ENCODE measurements at places on chromosomes 2 and 18. TPM values are rescaled to one million over a fixed set of nuclear protein-coding genes. Genes with fewer than 3 reads are reported as not detected.

GRCh38 chr18:29749704-29750103, 1292.8 kb downstream of the DSC3 start:
- no peak overlapping the region for H3K4me3 ChIP-seq
- no peaks in the 10 kb centered on the region for H3K36me3 ChIP-seq
- no peaks in the 10 kb centered on the region for H3K4me1 ChIP-seq
- H3K27me3 ChIP-seq, result no peaks in the 10 kb centered on the region

GRCh38 chr18:26818461-26818860, 47.0 kb downstream of the AQP4 start:
- H3K36me3 ChIP-seq, result no peaks in the 10 kb centered on the region
- no peak overlapping the region for H3K27ac ChIP-seq
- no peaks in the 10 kb centered on the region for H3K27me3 ChIP-seq
- no peaks in the 10 kb centered on the region for H3K4me1 ChIP-seq
- DNase-seq, result no peak

DNA sequence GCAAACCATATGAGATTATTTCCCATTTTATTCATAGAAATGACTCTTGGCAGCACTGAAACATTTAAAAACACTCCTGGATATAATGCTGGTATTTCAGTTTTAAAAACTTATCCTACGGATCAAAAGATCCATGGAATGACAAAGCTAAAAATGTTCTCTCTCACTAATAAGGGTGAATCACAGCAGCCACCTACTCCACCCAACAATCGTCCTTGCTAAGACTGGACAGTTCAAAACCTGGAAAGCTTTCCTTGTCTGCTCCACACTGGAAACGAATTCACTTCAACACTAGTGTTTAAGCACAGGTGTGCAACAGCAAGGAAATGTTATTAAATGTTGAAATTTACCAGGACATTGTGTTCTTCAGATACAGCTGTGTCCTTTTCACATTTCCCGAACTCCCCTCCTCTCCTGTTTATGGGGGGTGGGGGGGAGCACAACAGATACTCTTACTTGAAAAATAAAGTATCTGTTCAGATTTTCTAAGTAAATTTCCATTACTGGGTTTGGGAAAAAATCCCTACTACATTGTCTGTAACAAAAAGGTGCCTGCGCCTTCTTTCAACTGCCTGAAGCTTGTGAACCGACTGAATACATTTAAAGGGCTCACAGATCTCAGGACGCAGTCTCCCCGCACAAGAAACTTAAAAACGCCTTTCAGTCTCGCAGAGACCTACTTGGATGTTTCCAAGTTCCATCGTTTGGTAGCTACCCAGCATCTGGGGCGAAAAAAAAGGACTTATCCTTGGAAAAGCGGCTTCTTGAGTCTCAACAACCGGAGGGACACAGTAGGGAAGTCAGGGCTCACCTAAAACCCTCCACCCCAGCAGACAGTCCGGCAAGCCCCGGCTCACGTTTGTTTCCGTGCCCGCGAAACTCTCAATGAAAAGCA, 1.3 kb downstream of the YWHAQ start:
- peaks cover 38% of the 10 kb centered on the region for H3K4me1 ChIP-seq
- peak overlapping the region; percentile 87 for H3K4me3 ChIP-seq
- H3K36me3 ChIP-seq, result peaks cover 27% of the 10 kb centered on the region
- DNase-seq, result peak; percentile 40

- H3K4me1 ChIP-seq, result no peaks in the 10 kb centered on the region
- no peak for DNase-seq
- no peaks in the 10 kb centered on the region for H3K27me3 ChIP-seq
Observed at GRCh38 chr2:215319500-215319899, 7.6 kb downstream of the ATIC start.

- H3K27ac ChIP-seq, result no peak overlapping the region
- peaks cover 3% of the 10 kb centered on the region for H3K4me1 ChIP-seq
- H3K36me3 ChIP-seq, result no peaks in the 10 kb centered on the region
- H3K4me3 ChIP-seq, result no peak overlapping the region
Observed at GRCh38 chr18:35489913-35490490, 7.8 kb downstream of the INO80C start.

GRCh38 chr18:48871391-48872166, 79.2 kb downstream of the SMAD7 start:
- no peak for DNase-seq
- H3K4me1 ChIP-seq, result peaks cover 25% of the 10 kb centered on the region
- H3K27me3 ChIP-seq, result peaks cover 3% of the 10 kb centered on the region

- no peak overlapping the region for H3K4me3 ChIP-seq
- no peak for DNase-seq
- H3K27me3 ChIP-seq, result no peaks in the 10 kb centered on the region
- H3K4me1 ChIP-seq, result no peaks in the 10 kb centered on the region
Observed at GRCh38 chr2:206004004-206004693, 81.8 kb downstream of the INO80D start.

- no peak overlapping the region for H3K27ac ChIP-seq
- DNase-seq, result no peak
- H3K27me3 ChIP-seq, result peaks cover 13% of the 10 kb centered on the region
- H3K4me3 ChIP-seq, result no peak overlapping the region
- H3K36me3 ChIP-seq, result no peaks in the 10 kb centered on the region
Observed at GRCh38 chr2:120628248-120628647, 107.4 kb upstream of the GLI2 start.

DNA sequence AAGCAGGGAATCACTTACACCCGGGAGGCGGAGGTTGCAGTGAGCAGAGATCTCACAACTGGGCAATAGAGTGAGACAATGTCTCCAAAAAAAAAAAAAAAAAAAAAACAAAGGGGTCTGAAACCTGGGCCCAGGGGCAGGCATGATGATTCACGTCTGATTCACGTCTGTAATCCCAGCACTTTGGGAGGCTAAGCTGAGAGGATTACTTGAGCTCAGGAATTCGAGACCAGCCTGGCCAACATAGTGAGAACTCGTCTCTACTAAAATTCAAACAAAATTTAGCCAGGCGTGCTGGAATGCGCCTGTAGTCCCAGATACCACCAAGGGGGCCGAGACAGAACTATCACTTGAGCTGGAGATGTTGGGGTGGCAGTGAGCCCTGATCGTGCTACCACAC, 30.3 kb downstream of the TEX44 start:
- H3K4me1 ChIP-seq, result peaks cover 25% of the 10 kb centered on the region
- H3K27me3 ChIP-seq, result no peaks in the 10 kb centered on the region
- H3K36me3 ChIP-seq, result no peaks in the 10 kb centered on the region
- DNase-seq, result no peak
- no peak overlapping the region for H3K27ac ChIP-seq

DNA sequence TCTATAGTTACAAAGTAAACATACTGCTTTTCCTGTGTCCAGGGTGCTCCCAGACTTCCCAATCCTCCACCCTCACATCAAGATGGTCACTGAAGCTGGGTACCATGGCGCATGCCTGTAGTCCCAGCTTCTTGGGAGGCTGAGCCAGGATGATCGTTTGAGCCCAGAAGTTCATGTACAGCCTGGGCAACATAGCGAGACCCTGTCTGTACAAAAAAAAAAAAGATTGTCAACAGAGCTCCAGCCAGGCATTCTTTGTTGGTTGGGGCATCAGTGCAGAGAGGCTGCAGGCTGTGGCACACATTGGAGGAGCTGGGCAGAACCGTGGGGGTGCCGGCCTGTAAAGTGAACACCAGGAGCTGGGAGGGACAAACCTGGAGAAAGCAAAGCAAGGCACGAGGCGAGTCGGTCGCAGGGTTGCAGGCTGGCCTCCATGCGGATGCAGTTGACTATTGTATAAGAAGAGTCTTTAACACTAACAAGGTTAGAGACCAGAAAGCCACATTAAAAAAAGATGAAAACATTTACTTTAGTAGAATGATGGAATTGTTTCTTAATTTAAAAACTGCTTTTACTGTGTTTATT, 51.8 kb downstream of the ACOXL start:
- no peak overlapping the region for H3K27ac ChIP-seq
- H3K4me1 ChIP-seq, result no peaks in the 10 kb centered on the region

- no peaks in the 10 kb centered on the region for H3K27me3 ChIP-seq
- no peak overlapping the region for H3K27ac ChIP-seq
- H3K4me3 ChIP-seq, result no peak overlapping the region
- DNase-seq, result no peak
- no peaks in the 10 kb centered on the region for H3K36me3 ChIP-seq
Observed at GRCh38 chr18:49655266-49656072, 93.6 kb downstream of the LIPG start.

NYAP2 gene
- 0.40 TPM for total RNA-seq

CROCC2 gene
- total RNA-seq, result 0.04 TPM

DBI gene
- total RNA-seq, result 179 TPM

ANTXR1 gene
- total RNA-seq, result 86.0 TPM

ZNF804A gene
- total RNA-seq, result 0.09 TPM

Measured in muscle of leg (tissue), 16 donors.